ENCODE measurements at places on chromosomes 1 and 21.

DNA sequence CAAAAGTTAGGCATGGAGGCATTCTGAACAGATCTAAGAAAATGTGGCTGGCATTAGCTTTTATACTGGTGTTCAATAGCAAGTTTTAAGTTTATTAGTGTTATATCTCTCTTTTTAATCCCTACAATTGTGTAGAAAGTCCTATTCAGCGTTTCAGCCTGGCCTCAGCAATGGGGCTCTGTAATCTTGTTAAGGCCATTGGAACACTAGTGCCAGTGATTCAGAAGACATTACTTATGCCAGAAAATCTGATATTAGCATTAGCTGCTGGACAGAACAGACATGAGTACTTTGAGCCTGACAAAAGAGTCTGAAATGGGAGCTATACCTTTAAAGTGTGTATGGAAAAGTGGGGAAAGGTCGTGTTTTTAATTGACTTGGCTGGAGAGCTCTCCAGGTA is 167.0 kb downstream of the NEGR1 start:
- DNase-seq = no peak

DNA sequence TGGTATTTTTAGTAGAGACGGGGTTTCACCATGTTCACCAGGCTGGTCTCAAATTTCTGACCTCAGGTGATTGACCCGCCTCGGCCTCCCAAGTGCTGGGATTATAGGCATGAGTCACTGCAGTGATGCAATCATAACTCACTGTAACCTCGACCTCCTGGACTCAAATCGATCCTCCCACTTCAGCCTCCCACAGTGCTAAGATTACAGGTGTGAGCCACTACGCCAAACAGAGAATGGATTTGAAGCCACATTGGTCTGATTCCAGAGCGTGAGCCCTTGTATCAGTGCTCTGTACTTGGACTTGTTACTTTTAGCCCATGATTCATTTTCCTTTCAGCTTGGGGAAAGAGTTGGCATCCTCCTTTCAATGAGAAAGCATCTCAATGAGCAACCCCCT is 14.9 kb upstream of the ZNF683 start:
- DNase-seq = peak; percentile 57

DNA sequence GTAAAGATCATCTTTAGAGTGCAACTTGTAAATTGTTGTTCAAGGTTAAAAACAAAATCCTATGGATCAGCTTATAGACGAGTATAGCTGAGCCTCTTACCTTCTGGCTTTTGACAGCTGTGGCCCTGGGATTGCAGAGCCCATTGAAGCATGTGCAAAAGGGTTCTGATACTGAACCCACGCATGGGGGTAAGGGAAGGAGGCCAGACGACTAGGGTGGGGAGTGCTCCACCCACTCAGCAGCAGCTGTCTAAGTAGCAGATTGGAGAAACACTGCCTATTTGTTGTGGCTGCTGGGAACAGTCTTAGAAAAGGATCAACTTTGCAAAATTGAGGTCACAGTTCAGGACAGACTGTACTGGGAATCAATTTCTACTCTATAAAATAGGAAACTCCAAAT is 16.1 kb downstream of the CD101 start:
- DNase-seq = no peak

DNA sequence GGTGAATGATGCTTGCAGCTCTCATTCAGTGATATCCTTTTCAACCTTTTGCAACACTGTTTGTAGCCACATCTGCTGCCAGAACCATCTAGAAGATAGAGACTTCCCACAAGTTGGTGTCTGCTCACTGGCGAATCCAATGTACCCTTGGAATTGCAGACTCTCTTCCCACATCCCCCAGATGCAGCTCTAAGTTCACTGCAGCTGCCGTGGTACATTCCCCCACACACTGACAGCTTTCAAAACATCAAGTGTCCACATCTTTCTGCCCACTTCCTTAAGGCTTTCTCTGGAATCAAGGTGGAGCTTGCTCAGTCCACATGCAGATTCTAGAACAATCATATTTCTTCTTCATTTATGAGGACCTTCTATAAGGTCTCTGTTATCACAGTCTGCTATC is 99.2 kb downstream of the PLPPR4 start:
- DNase-seq = no peak

- no peak for DNase-seq
These were observed 13.8 kb upstream of the KDM4A start for GRCh38 chr1:43636006-43636641.

- no peak for DNase-seq
These were observed 19.4 kb downstream of the PTPRF start for GRCh38 chr1:43549921-43550597.

- no peak for DNase-seq
These were observed 390.1 kb upstream of the ST6GALNAC5 start for GRCh38 chr1:76477156-76477555.

GRCh38 chr1:165877940-165878556 is 50.6 kb downstream of the UCK2 start:
- DNase-seq = no peak

- peak; percentile 45 for DNase-seq
These were observed 8.0 kb upstream of the RLF start for GRCh38 chr1:40153073-40153770.

DNA sequence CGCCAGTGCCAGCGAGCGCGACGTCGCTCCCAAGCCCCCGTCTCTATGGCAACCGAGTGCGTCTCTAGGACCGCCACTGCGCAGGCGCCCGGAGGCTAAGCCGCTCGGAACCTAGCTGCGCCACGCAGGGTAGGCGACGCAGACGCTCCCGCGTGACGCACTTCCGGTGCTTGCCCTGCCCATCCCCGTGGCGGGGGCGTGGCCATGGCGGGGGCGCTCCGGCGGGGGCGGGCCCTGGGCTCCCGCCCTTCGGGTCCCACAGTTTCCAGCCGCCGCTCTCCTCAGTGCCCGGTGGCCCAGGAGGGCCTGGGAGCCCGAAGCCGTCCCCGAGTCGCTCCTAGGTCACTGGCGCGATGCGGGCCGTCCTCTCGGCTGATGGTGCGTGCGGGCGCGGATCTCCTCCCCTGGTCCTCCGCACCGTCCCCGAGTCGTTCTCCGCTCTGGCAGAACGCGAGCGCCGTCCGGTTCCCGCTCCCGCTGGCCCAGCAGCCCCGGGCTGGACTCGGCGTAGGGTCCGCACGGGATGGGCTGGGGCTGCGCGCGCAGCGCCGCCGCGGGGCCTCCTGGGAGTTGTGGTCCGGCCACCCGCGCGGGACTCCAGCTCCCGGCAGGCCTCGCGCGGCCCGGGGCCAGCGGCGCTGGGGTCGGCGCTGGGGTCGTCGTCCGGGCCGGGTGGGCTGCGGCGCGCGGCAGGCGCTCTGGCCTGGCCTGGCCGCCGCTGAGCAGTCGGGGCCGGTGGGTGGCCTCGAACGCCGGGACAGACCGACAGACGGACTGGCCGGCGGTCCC is at the start of gene MIB2:
Gene MIB2, plus strand, starts transcription at position 245 of the 789 bp plus-strand sequence. CDS start 7,953 bp downstream, outside the sequence.
- DNase-seq = peak; percentile 99

GRCh38 chr1:237811633-237812032 is 79.1 kb downstream of the ZP4 start:
- DNase-seq = no peak

GRCh38 chr1:117622726-117623125 is 16.9 kb downstream of the TENT5C start:
- no peak for DNase-seq

GRCh38 chr1:35554266-35555211 is 2.7 kb downstream of the KIAA0319L start:
- no peak for DNase-seq

- no peak for DNase-seq
These were observed 87.7 kb downstream of the NPHP4 start for GRCh38 chr1:5904551-5904950.

DNA sequence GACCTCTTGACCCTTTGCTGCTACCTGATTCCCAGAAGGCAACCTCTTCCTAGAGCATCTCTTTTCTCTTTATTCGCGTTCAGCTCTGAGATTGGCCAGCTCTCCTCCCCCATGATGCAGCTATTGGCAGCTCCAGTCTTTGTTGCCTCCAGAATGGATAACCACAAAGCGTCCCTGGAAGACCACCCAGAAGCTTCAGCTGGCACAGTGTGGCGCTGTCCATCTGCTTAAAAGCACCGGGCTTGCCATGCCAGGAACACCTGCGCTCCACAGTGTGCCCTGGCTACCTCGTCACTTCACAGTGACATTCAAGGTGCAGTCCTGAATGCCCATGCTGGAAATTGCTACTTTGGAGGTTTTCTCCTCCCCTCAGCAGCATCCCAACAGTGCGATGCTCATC is 353.9 kb downstream of the LMO4 start:
- no peak for DNase-seq

- DNase-seq = no peak
These were observed 38.9 kb upstream of the HMCN1 start for GRCh38 chr1:185695299-185695698.

GRCh38 chr1:236608930-236609726 is 4.8 kb upstream of the HEATR1 start:
- peak; percentile 61 for DNase-seq

- DNase-seq = no peak
These were observed 6.1 kb downstream of the TSACC start for GRCh38 chr1:156344409-156344808.

DNA sequence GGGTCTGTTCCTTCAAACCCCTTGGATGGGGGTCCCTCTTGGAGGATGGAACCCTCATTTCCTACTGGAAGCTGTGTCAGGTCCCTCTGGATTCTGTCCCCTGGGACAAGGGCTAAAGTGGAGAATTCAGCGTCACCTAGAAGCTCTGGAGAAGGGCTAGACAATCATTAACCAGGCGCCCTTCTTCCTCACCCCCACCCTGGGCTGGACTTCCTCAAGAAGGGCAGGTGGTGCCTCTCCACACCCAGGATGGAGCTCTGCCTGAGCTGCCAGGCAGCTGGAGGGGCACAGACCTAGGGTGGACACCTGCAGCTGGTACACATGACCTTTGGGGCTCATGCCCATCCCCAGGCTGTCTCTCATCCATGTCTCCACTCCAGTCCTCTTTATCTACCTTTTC is 3.6 kb downstream of the CELF3 start:
- DNase-seq = no peak

- DNase-seq = no peak
These were observed 2.5 kb upstream of the UMODL1 start for GRCh38 chr21:42068592-42068991.

DNA sequence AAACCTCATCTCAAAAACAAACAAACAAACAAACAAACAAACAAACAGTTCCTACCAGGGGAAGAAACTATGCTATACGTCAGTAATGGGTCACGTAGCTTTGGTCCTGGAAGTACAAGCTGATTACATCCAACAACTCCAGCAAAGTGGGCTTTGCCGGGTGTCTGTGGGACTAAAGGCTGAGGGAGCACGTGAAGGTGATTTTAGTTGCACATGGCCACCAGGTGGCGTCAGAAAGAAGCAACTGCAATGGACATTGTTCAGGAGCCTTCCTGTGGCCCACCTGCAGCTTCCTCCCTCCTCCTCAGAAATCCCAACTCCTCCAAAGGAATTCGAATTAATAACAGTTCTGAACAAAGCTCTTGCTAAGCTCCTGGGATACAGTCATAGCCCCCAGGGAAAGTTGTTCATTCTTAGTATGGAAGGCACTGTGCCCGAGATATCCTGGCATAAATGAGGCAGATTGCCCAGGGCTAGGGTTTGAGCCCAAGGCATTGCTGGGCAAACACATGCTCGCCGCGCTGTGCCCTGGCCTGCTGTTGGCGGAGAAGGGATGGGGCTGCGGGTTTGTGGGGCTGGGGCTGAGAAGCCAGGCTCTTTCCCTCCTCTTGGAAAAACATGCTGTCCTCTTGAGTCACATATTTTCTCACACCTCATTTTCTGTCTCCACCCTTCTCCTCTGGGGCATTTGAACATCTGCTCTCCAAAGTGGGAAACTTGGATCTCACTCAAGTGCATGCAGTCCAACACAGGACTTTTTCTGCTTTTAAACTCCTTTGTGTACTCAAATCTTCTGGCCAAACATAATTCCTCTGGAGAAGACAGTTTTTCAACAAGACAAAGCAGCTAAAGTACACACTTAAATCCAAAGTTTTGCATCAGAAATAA is 28.6 kb downstream of the AKNAD1 start:
- DNase-seq = peak; percentile 97

DNA sequence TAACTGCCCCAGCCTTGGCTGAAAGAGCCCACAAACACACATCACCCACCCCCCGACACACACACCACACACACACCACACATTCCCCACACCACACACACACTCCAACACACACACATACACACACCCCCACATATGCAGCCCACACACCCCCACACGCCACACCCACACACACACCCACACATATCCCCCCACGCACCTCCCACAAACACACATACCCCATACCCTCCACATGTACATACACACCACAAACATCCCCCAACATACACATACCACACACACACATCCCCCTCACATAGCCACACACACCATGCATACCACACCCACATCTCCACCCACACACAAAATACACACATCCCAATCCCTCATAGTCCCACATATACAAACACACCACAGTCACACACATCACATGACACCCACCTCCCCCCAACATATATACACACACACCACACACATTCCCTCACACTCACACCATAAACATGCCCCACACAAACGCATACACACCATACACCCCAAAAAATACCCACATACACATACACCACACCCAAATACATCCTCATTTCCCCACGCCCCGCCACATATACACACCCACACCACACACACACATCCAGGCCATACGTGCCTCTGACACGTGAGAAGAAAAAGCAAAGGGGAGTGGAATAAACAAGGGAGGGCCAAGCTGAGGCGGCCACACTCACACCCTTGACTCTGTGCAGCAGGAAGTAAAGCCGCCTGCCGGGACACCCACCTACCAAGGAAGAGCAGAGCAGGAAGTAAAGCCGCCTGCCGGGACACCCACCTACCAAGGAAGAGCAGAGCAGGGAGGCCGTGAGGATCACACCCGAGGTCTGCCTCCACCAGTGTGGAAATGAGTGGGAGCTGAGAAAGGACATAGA is 53.7 kb downstream of the HSF2BP start:
- no peak for DNase-seq

GRCh38 chr1:217881607-217882332 is 250.6 kb downstream of the SPATA17 start:
- no peak for DNase-seq

DNA sequence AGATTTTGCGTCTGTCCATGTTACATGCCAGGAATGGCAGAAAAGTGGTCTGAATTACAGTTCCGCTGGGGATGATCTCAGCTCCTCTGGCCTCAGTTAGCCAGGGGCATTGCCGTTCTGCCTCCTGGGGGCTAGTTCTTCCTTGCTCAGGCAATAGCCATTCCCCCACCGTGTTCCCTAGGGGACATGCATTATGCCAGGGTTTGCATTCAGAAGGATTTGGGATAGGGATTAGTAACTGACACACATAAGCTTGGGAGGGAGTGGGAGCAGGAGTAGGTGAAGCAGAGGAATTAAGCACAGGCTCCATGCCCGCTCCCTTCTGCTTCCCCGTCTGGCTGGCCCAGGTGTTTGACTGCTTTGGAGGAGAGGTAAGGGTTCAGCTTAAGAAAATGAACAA is 12.7 kb downstream of the LRRC71 start:
- no peak for DNase-seq

GRCh38 chr1:115140442-115141144 is 51.3 kb upstream of the TSPAN2 start:
- no peak for DNase-seq
